ENCODE measurements at places on chromosomes 4 and X. TPM values are rescaled to one million over a fixed set of nuclear protein-coding genes. Genes with fewer than 3 reads are reported as not detected.
A peak's percentile ranks its signal among the peaks of the same experiment; 100 is the strongest.

- no peak for DNase-seq
Measured at GRCh38 chr4:6221301-6221850, 21.0 kb upstream of the JAKMIP1 start.

GAGE1 gene
- total RNA-seq = not detected

DNA sequence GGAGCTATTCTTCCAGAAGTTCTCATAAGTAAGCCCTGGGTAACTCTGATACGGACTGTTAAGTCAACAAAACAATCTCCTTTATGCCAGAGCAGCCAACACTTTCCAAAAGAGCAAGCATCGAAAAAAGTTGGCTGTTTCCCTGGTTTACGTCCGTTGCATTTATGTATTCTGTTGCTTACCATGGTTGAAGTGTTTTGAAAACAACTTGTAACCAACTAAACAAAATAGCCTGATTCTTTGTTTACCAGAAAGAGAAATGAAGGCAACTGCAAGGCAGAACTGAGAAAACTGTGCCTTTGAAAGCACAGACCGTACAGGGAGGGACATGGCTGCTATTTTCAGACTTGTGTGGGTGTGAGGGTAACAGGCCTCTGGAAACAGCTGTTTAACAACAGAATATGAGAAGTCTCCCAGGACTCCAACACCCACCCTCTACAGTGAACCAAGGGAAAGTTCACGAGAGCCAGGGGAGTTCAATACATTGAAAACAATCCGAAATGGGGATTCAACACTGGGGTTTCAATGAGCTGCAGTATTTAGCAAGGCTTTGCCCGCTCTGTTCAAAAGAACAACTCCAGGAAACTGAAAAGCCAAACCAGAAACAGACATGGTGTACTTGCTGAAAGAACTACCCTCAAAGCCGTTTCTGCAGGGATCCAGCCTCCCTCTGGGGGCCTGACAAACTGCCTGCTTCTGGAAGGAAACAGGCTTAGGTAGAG lies 95.8 kb upstream of the EGFL6 start:
- DNase-seq = no peak

NFXL1 gene
- 22.5 TPM for total RNA-seq

HDAC6 gene
- 99.6 TPM for total RNA-seq

DNA sequence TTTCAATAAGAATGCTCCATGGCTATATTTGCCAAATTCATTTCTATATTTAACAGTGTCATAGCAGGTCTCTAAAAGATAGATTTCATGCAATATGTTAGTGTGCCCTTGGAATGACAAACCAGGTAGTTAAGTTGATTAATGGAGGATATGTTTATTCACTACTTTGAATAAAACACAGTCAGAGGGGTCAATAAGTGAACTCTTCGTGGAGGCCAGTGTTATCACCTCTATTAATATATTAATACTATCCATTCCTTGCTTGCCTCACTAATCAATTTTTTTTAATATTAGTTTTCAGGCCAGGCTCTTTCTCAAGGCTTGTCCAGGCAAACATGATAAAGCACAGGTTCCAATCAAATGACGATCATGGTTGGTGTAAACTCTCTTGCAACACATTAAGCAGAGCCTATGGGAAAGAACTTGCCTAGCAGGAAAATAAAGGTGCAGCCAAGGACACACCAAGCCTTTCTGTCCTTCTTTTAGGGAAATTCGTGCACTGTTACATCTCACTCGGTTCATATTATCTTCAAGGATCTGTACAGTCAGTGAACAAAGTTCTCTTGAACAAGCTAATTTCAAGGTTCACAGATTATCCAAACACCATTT lies 144.7 kb downstream of the DCK start:
- DNase-seq = no peak

- peak; percentile 43 for DNase-seq
Measured at GRCh38 chrX:110847334-110847733, 51.7 kb upstream of the CHRDL1 start.

DNA sequence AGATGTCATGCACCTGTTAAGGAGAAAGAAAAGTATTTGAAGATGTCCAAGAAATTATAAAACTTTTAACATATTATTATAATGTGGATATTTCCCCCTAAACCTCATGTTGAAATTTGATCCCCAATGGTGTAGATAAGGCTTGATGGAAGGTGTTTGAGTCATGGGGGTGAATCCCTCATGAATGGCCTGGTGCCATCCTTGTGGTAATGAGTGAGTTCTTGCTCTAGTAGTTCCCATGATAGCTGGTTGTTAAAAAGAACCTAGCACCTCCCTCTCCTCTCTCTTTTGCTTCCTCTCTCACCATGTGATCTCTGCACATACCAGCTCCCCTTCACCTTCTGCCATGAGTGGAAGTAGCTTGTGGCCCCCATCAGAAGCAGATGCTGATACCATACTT lies 176.6 kb upstream of the NR3C2 start:
- no peak for DNase-seq

DNA sequence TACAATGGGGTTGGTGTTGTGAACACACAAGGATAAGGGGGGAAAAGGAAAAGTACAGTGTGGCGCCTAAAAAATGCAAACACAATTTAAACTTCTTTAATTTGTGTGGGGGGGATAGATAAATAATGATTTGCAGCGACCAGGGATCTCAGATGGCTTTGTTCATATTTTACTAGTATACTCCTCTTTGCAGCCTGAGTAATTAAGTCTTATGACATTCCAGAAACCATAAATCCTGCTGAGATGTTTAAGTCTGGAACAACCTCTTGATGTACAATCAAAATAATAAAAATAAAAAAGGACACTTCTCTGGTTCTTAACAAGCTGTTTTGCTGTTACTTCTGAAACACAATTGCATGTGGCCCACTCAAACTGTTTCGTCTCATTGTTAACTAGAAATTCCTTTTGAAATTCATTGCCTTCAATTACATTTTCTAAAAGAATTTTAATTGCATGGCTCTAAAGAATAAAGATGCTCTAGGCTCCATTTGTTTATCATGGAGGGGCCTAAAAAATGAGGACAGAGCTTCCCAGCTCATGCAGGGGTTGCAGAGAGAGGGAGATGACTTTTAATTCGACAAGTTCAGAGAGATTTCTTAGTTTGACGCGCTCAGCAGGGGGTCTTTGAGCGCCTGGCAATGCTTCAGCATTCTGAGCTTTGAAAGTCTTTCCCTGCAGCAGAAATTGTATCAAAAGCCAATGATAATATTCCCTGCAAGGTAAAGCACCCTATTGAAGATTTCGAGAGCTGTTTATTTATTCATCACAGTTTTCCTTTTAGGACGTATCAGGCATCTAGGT lies 892.4 kb upstream of the TENM3 start:
- DNase-seq = no peak

DNA sequence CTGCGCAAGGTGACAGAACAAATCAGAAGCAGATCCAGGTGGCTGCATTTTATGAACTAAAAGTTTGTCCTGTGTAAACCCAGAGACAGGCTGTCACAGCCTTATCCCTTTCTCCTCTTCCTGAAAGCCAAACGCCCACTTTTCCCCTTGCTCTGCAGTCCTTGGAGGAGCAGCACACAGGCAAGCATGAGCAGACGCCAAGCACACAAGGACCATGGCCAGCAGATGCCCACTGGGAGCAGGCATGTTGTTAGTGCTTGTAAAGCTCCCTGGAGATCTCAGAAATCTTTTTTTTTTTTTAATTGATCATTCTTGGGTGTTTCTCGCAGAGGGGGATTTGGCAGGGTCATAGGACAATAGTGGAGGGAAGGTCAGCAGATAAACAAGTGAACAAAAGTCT lies 11.5 kb upstream of the HOPX start:
- no peak for DNase-seq

DNA sequence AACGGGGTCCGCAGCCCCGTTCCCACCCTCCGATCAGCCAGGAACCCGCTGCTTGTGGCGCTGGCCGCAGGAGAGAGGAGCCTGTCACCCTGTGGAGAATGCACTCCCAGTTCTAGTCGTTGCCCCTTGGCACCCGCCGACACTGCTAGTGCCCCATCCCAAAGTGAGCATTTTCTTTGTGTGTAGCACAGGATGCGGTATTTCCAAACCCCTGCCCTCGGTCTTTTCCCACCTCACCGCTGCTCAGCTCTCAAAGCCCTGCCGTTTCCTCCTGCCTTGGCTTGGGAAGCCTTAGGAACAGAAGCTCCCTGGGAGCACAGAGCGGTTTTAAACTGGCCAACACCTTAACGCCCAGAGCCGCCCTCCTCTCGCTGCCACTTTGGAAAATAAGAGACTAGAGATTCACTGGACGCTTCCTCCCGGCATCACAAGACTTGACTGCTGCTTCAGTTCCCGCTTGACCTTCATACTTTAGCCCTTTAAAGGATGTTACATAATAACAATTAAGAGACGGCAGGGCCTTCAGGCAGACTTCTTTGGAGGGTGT lies 772 bp downstream of the CYP4V2 start:
- DNase-seq = no peak

- no peak for DNase-seq
Measured at GRCh38 chr4:96194993-96195392, 355.1 kb downstream of the PDHA2 start.

TEX13C gene
- not detected for total RNA-seq

FGA gene
- 61.7 TPM for total RNA-seq

DNA sequence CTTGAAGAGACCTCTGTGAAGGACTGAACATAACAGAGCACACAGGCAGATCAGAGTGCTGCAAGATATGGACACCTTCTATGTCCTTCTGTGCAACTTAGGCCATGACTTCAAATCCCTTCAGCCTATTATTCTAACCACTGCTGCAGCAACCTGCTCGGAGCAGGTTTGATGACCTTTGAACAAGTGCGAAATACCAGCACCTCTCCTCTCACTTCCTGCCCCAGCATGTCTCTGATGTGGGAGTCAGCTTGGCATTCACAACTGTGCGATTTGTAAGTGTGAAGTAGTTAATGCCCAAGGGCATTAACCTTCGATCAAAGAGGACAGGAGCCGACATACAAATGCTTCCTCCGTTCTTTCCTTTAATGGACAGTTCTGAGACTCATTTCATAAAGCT lies 1.6 kb upstream of the EXOC1 start:
- peak; percentile 50 for DNase-seq

GRCh38 chr4:15458616-15459015 lies 11.1 kb upstream of the CC2D2A start:
- no peak for DNase-seq

DNA sequence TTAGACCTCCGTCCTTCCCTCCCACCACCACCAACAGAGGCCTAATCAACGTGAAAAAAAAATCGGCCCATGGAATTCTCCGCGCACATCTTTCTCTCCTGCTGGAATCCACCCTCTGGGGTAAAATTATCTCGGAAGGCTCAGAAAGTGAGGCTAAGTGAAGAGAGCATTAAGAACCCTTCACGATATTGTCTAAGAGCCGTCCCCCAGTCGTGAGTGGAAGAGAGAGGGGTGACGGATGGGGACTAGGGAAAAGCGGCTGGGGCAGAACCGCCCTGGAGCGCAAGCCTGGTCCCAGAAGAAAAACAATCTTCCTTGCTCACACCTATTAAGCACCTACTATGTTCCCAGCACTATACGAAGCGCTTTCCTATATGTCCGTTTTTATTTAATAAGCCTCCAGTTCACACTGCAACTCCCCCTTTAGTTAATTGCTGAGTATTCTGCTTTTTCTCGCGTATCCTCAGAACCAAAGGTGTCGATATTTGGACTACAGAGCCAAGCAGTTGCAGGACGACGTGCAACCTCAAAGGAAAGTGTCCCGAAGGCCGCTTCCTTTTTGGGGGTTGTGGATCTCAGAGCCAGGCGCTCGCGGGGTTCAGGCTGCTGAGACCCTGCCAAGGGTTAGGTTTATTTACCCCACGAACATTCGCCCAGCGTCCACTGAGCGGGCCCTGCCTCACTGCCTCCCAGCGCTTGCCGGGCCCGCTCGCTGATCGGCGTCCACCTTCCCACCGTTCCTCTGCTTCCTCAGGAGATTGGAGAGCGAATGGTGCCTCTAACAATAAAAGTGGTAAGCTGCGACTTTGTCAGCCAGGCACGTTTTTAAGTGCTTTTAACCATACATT lies 889 bp downstream of the MGARP start:
- DNase-seq = no peak

- DNase-seq = no peak
Measured at GRCh38 chr4:110867981-110868720, 245.3 kb upstream of the PITX2 start.

GRCh38 chr4:9685692-9686091 lies 95.7 kb upstream of the DRD5 start:
- no peak for DNase-seq

DNA sequence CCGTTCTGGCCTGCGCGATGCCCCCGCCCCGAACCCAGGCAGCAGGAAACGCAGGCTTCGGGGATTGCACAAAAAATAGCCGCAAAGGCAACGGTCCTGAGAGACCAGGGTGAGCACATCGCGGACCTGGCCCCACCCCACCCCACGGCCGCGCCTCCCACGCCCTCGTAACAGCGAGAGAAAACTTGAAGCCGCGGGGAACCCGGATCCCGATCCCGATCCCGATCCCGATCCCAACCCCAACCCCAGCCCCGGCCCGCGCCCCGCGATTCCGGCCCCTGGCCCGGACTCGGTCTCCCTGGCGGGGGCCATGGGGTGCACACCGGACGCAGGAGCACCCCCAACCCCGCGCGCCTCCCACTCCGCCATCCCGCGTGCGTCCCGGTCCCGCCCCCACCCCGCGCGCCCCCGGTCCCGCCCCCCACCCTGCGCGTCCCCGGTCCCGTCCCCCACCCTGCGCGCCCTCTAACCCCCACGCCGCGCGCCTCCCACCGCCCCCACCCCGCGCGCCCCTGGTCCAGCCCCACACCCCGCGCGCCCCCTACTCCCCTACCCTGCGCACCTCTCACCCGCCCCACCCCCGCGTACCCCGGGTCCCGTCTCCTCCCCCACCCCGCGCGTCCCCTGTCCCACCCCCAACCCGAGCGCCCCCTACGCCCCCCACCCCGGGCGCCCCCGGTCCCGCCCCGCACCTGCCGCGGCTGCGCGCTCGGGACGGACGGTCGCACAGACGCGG lies 29.0 kb downstream of the NOP14 start:
- DNase-seq = peak; percentile 45

DNA sequence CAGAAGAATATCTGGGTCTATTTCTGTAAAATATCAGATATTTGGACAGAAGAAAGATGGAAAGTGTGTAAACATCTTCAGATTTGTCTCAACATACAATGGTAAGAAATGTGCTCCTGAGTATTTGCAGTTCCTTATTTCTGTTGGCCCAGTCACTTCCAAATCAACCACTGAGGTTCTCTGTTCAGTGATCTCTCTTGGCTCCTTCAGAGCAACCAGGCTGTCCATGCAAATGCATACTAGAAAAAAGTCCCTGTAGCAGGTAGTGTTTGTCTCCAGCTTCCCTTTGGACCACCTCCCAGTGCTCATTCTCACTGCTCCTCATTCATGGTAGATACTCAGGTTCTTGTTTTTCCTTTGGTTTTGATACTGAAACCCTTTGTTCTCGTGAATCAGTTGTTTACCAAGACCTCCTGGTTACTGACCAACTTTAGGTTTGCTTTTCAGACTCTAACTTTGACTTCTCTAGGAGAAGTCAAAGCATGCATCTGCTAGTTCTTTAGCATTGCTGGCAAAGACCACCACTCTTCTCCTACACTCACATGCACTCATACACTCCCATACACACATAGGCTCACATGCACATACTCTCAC lies 28.8 kb downstream of the ASIC5 start:
- DNase-seq = no peak

GRCh38 chr4:111572470-111572869 lies 572.8 kb upstream of the FAM241A start:
- no peak for DNase-seq

- no peak for DNase-seq
Measured at GRCh38 chrX:74680391-74680790, 66.0 kb upstream of the RLIM start.

Data from Caco-2 (cell line).